A673 (cell line): ENCODE measurements at places on chromosomes 3 and 15.
A peak's percentile ranks its signal among the peaks of the same experiment; 100 is the strongest.

DNA sequence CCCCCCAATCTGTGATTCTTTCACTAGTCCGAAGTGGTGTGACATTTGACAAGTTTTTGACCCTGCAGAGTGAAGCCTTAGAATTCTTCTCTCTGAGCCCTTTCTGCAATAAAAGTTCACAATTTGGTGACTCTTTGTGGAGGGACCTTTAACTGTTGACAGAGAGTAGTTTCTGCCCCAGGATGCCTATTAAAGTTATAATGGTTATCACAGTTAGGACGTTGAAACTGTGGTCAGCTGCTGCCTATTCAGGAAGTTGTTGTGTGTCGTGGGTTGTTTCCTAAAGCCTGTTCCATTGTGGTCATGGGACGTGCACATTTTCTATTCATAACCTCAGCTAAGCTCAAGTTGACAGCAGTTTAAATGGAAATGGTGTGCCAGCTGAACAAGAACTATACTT lies 274.5 kb downstream of the NEK10 start:
- peak; percentile 9 for DNase-seq

DNA sequence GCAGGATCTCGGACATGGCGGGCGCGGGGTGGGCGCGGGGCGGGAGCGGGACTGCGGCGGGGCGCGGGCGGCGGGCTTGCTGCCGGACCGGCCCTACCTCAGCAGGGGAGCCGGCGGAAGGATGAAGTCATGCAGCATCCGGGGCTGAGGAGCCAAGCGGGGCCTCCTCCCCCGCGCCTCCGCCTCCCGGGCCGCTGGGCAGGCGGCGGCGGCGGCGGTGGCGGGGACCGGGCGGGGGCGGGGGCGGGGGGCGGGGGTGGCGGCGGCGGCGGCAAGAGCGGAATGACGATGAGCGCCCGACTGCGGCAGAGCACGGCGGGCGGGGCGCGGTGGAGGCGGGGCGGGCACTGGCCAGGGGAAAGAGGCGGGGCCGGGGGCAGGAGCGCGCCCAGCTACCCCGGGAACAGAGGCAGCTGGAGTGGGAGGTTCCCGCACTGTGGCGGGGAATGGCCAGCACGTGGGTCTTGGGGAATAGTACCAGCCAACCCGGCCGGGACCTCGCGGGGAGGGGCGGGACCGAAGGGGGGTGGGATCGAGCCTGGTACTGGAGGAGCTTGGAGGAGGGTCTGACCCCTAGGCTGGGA lies at the start of gene CAMK2N2:
Gene CAMK2N2 (minus strand): TSS at position 284 of the 584 bp plus-strand sequence. CDS start 268 bp downstream, at position 16.
- DNase-seq, result peak; percentile 66

- no peak for DNase-seq
Observed at GRCh38 chr3:46580675-46581074, 14.6 kb upstream of the LRRC2 start.

- peak; percentile 31 for DNase-seq
Observed at GRCh38 chr3:100023150-100023549, 91.2 kb downstream of the FILIP1L start.

GRCh38 chr3:38587548-38588131 lies 61.8 kb downstream of the SCN5A start:
- DNase-seq, result no peak

GRCh38 chr15:39344662-39345141 lies 236.2 kb upstream of the THBS1 start:
- no peak for DNase-seq
